GM19239 (cell line): ENCODE measurements at places on chromosomes 1 and 21.
A peak's percentile ranks its signal among the peaks of the same experiment; 100 is the strongest.

DNA sequence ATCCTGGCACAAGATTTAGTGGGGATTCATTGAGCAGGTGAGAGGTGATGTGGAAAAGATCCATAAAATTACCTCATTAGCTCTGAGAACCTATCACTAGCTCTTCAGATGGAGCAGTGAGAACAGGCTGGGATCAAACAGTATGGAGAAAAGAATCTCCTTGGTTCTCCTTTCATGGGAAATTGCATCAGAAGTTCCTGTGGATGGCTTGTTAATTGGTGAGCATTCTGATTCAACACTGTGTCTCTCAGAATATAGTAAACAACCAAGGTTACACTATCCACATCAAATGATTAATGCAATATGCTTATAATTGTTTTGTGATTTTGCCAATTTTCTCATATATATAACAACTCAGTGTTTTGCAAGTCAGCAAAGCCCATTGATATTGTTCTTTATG is 8.3 kb upstream of the CD55 start:
- DNase-seq = no peak

- no peak for DNase-seq
Observed at GRCh38 chr1:171800342-171800741, 18.9 kb downstream of the METTL13 start.

DNA sequence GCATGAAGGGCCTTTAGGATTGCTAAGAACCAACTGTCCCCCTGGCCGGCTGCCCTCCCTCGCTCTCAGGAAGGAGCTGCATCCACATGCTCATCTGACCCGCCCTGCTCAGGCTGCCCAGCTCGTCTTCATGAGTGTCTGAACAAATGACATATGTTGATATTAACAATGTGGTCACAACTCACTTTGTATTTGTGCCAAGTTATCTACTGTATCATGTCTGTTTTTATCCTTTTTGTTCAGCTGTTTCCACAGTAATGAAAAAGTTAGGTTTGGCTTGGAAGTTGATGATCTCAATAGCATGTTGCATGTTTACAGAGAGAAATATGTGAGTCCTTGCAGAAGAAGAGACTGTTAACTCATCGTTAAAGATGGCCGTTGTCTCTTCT is 75.1 kb downstream of the PHTF1 start:
- no peak for DNase-seq

- DNase-seq = no peak
Observed at GRCh38 chr1:175042650-175043049, 19.4 kb upstream of the MRPS14 start.

GRCh38 chr1:2229037-2229864 is 1.1 kb downstream of the SKI start:
- DNase-seq = peak; percentile 64

DNA sequence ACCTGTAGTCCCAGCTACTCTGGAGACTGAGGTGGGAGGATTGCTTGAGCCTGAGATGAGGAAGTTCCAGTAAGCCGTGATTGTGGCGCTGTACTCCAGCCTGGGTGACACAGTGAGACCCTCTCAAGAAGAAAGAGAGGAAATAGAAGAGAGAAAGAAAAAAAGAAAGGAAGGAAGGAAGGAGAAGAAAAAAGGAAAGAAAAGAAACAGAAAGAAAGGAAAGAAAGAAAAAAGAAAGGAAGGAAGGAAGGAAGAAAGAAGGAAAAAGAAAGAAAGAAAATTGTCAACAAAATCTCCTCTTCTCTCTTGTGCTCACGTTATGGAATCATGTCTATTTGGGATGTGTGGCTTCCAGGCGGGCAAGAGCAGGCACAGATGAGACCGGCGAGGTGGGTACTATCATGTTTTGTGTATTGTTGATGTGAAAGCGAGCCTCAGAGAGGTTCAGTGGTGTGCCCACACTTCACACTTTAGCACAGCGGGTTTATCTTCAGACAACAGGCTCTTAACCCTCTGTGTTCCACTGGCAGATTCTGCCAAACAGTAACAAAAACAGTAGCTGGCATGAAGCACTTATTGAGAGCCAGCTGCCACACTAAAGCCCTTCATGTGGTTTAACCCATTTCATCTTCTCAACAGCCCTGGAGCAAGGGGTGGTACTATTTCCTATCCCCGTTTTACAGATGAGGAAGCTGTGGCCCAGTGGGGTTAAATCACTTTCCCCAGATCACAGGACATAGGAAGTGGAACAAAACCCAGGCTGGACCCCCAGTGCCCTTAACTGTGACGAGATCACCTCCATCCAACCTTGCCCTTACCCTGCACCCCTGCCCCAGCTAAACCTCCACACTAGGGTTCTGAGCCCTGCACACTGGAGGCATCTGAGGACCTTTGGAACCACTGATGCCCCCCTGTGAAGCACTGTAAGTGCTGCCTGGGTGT is 94.7 kb upstream of the TARDBP start:
- DNase-seq = no peak

DNA sequence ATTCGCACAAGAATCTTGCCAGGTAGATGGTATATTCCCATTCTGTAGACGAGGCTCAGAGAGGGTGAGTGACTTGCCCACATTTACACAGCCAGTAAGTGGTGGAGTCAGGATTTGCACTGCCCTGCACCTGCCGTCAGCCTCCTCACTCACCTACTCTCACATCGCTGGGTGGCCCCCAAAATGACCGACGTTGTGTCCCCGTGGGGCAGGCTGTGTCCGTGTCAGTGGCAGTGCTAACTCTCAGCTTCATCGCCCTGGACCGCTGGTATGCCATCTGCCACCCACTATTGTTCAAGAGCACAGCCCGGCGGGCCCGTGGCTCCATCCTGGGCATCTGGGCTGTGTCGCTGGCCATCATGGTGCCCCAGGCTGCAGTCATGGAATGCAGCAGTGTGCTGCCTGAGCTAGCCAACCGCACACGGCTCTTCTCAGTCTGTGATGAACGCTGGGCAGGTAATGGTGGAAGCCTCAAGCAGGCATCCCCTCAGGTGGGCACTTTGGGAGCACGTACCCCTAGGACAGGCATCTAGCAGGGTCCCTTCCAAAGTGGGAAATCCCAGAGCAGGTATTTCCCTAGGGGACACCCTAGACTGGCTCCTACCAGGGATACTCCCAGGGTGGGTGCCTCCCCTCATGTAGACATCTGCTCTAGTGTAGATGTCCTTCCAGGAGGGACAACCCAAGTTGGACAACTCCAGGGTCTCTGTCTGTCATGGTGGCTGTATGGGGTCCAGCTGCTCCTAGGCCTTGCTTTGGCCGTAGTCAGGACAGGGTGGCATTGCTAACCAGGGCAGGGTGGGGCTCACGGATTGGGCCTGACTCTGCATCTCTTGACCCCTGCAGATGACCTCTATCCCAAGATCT is 3.4 kb downstream of the HCRTR1 start:
- no peak for DNase-seq

DNA sequence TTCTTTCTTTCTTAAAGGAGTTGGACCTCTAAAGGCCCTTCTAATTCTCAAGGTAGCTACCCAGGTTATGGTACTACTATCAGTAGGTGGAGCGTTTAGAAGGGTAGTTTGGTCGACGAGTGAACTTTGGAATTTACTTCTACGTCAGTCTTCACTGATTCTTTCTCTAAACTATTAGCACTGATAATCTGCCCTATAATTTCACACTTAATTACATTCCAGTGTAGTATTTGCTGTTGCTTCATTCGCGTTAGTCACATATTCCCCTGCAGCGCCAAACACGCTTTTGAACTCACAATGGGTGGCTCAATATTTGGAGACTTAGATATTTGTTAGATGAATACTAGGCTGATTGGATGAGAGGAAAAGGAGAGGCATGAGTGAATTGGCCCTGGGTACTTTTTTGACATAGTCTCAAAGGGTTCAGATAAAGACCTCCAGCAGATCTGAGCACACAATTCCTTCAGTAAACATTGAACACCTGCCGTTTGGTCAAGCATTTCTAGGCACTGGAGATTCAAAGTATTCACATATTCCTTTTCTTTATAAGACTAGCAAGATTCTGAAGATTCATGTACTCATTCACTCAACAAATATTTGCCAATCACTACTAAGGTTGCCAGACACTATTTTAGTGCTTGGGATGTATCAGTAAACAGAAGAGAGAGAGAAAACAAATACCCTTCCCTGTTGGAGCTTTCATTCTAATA is 929 bp upstream of the FOXJ3 start:
- no peak for DNase-seq

GRCh38 chr1:6802454-6802853 is 17.2 kb downstream of the CAMTA1 start:
- DNase-seq = no peak

GRCh38 chr1:56286956-56287355 is 292.4 kb downstream of the PLPP3 start:
- DNase-seq = no peak

DNA sequence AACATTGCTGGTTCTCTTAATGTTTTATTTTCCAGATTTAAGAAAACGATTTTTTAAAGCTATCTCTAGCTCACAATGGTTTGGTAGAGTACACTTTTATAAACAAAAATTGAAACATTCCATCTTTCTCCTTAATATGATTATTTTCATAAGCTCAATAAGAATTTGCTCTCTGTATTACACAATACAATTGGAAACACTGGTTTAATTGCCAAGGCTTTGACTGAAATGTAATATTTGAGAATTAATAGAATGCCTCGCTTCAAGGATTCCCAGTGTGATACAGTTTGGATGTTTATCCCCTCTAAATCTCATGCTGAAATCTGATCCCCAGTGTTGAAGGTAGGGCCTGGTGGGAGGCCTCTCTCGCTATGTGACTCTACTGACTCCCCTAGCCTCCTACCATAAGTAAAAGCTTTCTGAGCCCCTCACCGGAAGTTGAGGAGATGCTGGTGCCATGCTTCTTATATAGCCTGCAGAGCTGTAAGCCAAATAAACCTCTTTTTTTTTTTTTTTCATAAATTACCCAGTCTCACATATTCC is 67.4 kb downstream of the DDAH1 start:
- no peak for DNase-seq

DNA sequence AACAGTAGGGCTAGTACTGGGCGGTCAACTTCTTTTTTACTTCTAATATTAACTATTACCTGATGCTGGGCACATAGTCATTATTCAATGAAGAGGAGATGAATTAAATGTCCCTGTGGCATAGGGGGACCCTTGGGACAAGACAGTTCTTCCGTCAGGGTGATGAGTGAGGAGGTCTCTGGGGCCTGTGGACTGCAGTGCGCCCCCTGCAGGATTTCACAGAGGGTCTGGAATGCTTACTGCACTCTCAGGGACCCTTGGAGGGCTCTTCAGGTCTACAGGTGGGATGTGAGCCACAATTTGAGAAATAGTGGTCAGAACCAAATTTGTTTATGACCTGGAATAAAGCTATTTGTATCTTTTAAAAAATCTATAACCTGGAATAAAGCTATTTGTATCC is 149.4 kb downstream of the FAM78B start:
- DNase-seq = no peak

DNA sequence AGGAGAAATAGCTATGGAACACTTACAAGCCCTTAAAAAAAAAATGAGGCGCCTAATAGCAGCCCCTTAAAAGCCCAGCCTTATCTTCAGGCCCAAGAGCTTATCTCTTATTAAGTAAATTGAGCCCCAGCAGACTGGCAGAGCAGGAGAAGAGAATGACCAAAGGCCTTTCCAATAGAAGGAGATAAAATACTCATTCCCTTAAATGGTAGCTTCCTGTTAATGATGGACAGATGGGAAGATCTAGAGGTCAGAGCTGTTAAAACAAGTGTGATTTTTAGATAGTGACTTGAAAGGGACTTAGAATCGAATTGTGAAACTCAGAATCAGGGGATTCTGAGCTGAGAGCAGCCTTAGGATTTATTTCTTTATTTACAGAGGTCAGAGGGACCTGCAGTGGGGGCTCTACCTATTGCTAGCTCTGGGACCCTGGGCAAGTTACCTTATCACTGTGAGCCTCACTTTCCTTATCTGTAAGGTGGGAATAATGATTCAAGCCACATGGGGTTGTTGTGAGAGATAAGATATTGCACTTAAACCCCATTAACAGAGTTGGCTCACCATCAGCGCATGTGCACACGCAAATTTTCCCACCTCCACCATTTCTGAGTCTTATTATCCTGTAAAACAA is 101.3 kb upstream of the C8B start:
- DNase-seq = no peak

DNA sequence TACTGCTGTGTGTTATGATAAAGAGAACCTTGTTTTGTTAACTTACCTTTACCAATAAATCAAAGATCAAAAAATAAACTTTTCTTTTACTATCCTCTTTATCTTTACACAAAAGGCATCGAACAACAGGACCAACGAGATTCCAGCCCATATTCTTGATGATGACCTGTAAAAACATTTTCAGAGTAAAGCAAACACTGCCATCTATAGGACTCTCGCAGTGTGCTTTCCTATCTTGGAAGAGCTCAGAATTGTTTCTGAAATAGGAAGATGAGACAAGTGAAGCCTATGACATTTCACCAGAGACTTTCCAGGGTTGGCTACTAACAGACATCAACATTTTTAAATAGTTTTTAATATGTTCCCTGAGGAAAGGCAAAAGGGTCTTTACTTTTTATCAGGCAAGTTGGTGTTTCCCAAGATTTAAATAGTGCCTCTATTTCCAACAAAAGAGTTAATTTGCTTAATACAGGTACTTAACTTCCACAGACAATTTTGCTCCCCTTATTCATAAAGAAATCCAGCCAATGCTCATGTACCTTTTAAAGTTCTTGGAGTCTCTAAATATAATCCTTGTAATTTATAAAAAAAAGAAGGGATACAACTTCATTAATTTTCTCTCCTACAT is 7.3 kb downstream of the GLMN start:
- DNase-seq = no peak

- no peak for DNase-seq
Observed at GRCh38 chr1:58251430-58252073, 295.0 kb downstream of the OMA1 start.

GRCh38 chr1:37423810-37424209 is 50.6 kb upstream of the ZC3H12A start:
- no peak for DNase-seq

DNA sequence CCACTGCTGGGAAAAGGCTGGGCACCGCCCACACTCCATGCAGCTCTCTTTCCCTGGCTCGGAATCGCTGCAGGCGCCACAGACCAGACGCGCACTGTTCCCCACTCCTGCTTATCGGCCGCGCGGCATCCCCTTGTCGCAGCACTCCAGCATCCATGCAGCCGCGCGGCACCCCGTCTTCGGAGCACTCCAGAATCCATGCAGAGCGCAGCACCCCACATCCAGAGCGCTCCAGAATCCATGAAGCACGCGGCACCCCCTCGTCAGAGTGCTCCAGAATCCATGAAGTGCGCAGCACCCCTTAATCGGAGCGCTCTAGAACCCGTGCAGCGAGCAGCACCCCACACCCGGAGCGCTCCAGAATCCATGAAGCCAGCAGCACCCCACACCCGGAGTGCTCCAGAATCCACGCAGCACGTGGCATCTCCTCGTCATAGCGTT is 9.5 kb downstream of the TFF3 start:
- no peak for DNase-seq
